Retina (tissue), 1 donor: ENCODE measurements at places on chromosomes 7 and 10.

DNA sequence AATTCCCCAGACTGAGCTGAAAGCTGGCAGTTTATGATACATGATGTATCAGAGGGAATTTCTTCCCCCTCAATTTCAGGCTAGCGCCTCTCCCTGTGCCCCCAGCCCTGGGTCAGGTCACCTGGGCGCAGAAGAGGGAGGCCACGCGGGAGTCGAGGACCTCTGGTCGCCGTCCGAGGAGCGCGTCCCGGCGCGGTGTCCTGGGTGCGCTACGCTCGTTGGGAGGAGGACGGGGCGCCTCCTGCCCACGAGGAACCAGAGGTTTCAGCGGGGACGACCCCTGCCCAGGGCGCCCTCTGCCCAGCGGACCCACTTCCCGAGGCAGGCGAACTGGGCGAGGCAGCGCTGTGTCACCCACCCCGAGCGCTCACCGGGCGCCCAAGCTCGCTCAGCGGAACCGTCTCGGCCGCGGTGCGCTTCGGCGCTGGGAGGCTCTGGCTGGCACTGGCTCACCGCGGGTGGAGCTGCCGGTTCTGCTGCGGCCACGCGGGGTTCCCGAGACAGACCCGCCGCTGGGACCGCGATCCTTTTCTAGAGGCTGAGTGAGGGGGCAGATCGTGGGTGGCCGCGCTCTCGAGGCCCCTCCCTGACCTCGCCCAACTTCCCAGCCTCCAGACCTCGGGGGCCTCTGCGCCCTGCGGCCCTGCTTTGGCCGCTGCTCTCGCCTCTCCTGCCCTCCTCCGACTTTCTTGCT is at the start of gene FAM237B:
Gene FAM237B (minus strand): TSS at position 504 of the 694 bp plus-strand sequence. CDS start 1,556 bp downstream, outside the sequence.
- DNase-seq, result peak; percentile 76

DNA sequence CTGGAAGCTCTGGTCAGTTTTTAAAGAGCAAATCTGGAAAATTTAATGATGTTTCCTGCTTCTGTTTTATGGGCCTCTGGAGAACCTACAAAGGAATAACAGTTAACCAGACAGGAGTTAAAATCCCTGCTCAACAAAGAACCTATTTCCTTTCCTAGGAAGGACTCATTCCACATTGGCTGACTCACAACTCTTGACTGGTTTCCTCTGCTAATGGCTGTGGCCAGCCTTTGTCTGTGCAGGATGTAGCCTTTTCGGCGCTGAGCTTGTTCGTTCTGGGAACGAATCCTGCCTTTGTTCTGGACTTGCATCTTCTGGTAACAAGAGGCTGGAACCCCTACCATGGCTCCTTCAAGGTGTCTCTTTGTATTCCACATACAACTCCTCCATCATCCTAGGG is 112.8 kb upstream of the PDCD4 start:
- no peak for DNase-seq

GRCh38 chr7:157018997-157019608 is 8.6 kb upstream of the MNX1 start:
- peak; percentile 55 for DNase-seq

DNA sequence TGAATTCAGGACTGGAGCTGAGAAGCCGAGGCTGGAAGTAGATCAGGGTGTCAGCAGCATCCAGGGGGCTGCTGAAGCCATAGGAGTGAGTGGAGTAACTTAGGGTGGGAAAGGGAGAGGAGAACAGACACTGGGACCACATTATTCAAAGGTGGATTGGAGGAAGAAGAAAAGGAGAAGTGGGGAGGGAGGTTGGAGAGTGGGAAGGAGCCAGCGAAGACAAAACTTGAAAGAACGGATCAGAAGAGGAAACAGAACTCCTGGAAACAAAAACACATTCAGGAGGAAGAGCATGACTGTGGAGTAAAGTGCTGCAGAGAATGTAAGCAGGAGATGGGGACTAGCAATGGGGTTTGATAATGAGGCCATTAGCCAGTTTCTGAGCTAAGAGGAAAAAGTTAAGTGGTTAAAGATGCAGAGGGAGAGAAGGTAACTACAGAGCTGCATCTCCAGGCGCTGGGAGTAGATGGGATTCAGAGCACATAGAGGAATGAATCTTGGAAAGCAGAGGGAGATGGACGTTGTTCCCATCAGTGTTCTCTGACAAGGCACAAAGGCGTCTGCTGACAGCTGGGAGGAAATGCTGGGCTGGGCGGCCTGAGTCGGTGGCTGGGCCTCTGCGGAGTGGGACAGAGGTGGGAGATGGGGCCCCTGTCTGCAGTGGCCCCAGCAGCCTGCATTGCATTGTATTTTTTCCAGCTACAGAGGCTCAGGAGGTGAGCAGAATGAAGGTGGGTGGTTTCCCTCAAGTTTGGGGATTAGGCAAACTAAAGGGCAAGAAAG is 63.1 kb upstream of the LEP start:
- DNase-seq, result no peak

GRCh38 chr7:921581-922333 is 32.7 kb downstream of the ADAP1 start:
- DNase-seq, result no peak

DNA sequence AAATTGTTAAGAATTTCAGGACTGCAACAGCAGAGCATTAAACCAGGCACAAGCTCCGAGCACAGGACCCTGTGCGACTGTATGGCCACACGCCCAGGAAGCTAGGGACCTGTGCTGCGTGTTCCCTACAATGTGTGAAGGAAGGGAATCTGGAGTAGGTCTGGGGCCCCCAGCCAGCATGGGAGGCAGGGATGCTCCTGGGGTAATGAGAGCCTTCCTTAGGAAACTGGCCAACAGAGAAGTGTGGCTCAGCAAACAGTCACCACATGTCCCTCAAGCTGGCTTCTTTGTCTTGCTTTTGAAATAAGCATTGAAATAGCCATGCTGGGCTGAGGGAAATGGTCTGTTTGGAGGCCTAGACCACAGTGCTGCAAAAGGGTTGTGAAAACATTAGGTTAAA is 8.2 kb downstream of the BLNK start:
- DNase-seq, result no peak

GRCh38 chr7:25643770-25644394 is 415.6 kb upstream of the NPVF start:
- DNase-seq, result no peak

DNA sequence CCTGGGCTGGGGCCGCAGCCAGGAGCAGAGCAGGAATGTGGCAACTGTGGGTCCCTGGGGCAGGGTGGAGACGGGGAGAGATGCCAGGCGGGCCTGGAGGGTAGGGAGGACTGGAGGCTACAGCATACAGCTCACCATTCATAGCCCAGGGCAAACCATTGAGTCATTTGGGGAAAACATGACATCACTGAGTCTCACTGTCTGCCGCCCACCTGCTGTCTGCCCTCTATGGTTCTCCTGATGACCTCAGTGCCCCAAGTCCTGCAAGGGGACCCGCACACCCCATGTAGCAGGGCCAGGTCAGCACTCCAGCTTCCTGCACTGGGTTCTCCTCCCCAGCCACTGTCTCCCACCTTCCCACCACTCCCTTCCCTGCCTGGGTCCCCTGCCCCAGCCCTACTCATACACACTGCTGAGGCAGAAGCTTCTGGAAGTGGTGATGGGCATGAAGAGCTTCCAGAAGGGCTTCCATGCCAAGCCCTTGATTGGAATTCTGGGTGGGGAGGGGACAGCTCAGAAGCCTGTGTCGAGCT is 10.4 kb downstream of the CHST3 start:
- DNase-seq, result no peak

DNA sequence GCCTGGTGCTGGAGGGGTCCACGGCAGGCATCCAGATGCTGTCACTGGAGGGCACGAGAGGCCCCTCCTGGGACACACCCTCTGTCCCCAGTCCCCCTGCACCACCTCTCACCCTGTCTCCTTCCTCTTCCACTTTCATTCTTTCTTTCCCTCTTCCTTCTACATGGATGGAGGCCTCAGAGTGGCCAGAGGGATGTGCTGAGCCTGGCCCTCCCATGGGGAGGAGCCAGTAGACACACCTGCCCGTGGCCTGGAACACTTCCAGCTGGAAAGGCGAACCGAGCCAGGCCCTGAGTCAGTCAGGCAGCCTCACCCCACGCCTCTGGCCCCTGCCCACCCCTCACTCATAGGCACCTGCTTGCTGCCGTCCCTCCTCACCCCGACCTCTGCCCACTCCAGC is 55.9 kb upstream of the MXI1 start:
- no peak for DNase-seq

DNA sequence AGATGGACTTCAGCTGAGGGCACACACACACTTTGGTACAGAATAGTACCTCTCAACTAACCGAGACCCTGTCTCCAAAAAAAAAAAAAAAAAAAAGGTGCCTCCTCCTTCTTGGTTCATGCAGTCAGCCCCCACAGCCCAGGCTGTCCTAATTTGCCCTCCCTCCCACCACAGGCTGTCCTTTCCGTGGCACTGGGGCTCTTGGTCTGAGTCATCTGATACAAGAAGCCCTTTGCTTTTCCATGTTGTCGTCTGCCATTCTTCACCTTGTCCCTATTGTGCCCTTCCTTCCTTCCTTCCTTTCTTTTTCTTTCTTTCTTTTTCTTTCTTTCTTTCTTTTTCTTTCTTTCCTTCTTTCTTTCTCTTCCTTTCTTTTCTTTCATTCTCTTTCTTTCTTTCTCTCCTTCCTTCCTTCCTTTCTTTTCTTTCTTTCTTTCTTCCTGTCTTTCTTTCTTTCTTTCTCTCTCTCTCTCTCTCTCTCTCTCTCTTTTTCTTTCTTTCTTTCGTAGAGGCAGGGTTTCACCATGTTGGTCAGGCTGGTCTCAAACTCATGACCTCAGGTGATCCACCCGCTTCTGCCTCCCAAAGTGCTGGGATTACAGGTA is 96.0 kb upstream of the IKZF1 start:
- DNase-seq, result no peak

DNA sequence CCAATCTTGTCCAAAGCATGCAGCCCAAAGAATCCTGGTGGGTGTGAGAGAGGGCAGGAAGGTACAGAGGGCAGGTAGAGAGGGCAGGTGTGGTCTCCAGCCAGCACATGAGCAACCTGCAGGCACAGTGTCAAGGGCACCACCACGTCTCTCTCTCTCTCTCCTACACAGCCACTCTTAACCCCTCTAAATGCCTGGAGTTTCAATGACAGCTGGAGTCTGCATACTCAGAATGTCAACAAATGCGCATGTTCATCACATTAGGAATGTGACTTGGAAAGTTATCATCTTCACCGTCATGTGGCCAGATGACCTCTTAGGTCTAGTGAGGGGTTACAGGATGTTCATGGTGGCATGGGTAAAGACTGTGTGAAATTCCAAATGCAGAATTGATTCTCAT is 456.8 kb downstream of the SORCS1 start:
- no peak for DNase-seq

- no peak for DNase-seq
Measured at GRCh38 chr7:1696671-1697498, 26.8 kb downstream of the ELFN1 start.

DNA sequence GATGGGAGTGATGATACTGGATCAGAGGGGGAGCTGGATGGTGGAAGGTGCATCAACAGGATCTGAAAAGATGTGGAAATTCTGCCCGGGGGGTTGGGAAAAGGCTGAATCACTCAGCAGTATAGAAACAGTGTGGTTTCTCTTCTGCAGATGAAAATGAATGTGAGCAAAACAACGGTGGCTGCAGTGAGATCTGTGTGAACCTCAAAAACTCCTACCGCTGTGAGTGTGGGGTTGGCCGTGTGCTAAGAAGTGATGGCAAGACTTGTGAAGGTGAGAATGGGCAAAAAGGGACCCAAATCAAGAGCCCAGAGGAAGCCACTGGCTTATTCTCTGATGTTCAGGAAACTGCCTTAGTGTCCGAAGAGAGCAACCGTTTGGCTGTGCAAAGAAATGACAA is 12.9 kb downstream of the OIT3 start:
- DNase-seq, result no peak
